ENCODE measurements at places on chromosomes 2 and 18.
A peak's percentile ranks its signal among the peaks of the same experiment; 100 is the strongest.

DNA sequence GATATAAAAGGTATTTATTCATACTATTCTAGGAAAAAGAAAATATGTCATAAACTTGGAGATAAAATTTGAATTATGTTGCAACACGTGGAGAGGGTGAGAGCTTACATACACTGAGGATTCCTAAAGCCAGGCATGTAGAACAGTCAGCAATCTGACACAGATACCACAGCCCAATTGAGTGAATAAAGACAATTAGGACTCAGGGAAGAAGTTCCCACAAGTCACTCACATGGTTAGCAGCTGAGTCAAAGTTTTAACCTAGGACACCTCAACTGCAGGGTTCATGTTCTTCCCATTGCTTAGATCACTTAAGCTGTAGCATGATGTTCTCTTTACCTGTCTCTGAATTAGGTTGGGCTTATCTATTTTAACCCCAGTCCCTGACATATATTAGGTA is 189.5 kb downstream of the CMPK2 start:
- no peak for DNase-seq

DNA sequence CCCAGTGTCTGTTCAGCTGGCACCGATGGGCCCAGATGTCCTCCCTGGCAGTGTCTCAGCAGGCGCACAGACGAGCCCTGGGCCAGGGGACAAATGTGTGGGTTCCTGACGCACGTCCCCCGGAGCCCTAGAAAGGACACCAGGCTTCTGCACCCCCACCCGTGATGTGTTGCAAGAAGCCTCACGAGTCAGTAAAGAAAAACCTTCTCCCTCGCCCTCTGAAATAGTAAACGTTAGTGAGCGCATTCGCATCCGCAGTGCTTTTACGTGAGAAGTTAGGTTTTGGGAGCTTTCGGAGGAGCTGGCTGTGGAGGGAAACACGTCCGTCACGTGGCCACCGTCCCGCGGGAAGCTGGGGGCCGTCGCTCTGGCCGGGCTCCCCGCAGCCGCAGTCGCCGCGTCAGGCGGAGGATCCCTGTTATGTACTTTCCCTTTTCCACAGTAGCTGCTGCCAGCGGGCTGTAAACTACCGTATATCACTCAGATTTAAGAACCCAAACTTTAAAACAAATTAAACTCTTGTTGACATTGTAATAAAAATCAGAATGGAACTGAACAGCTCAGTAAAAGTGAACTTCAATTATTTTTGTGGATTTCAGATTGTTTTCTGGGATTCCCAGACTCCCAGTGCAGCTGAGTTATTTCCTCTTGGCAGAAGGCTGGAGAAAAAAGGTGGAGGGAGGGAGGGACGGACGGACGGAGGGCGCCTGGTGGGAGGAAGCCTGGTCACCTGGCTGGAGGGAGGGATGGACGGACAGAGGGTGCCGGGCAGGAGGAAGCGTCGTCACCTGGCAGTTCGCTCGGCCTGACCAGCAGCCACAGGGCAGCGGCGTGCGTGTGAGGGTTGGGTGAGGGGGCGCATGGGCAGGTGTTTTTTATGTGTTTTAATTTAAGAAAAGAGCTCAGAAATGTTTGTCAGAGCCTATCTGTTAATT is 112.1 kb downstream of the NFATC1 start:
- peak; percentile 94 for DNase-seq

- DNase-seq = no peak
Measured at GRCh38 chr18:76687304-76687962, 134.9 kb upstream of the ZNF236 start.

GRCh38 chr18:49274188-49274714 is 186.2 kb downstream of the DYM start:
- DNase-seq = no peak

DNA sequence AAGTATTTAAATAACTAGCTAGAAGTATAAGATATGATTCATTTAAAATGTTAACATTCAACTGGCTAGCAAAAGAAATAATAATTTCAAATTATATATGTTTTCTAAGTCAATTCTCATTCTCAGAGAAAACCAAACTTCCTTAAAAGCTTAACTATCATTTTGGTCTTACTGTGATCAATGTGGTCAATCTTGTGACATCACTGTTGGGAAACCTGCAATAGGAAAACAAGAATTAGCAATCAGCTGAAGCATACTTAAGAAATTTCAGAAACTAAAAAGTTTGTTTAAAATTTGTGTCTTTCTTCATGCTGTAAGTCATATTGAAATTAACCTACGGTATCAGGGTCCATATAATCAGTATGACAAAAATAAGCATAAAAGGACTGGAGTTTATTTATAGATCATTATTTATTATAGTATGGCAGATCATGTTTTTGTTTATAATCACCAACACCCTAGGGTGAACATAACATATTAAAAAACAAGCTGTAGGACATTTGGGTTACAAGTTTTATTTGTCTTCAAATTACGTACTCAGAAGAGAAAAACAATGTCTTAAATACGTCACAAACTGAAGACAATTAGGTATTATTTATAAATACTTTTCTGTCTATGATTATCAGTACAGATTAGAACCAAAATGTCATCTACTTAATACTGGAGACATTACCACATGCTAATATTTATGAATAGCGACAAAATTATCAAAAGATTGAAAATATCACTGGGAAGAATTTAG is 60.5 kb downstream of the BAZ2B start:
- no peak for DNase-seq

DNA sequence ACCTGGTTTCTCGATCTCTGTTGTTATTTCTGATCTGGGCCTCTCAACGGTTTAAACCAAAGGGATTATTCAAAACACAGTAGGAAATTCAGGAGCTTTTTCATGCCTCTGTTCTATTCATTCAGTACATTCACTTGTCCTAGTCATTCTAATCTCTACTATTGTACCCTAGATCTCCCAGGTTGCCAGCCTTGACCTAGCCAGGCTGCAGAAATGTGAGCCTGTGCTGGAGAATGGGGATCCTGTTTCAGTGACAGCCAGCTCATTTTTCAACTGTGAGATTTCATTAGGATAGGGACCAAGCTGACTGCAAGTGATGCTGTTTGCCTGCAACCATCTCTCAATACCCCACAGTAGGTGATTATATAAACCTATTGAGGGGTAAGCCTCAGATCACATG is 186.2 kb downstream of the CMPK2 start:
- DNase-seq = no peak

DNA sequence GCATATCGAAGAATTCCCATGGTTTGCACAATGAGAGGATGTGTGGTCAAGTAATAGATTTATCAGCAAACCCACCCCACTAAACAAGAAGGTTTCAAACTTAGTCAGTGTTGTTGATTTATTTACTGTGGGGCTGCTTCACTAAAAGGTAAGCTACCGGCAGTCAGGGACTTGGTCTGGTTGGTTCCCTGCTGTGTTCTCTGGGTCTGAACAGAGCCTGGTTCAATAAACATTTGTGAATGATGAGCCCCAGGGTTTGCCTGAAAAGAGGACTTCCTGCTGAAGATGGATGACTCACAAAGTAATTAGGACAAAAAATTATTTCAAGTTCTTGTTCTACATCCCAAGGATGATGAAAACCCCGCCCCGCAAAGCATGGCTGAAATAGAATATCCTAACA is 108.3 kb downstream of the SPP2 start:
- DNase-seq = no peak

GRCh38 chr18:63051928-63052327 is 267.6 kb downstream of the BCL2 start:
- no peak for DNase-seq

DNA sequence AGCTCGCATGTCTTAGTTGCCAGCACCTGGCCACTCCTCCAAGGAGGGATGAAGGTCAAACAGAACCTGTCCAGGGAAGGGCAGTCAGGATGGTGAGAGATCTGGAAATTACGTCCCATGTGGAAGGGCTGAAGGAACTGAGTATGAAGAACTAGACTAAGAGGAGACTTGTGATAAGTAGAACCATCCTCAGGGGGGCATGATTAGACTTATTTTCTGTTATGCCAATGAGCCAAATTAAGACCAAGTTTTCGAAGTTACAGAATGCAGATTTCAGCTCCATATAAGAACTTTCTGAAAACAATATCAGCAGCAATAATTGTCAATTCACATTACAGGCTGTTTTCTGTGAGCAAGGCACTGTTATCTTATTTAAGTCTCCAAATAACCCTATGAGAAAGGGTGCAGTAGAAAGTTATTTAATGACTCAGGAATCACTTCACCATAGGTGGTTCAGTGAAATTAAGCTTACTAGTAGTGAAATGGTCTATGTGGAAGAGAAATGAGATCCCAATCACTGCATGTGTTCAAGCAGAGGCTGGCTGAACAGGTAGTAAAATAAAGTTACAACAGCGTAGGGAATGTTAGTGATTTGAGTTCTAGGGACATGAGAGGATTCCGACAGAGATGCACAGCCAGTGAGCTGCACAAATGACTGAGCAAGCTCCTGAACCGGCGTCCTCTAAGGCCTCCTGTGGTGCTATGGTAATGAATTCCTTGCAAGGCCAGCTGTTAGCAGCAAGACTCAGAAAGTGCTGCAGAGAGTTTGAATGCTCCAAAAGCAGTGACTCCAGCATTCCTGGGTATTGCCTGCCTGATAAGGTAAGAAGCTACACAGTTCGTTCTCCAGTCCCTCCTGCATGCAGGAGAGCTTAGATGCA is 4.5 kb upstream of the DYM start:
- no peak for DNase-seq

DNA sequence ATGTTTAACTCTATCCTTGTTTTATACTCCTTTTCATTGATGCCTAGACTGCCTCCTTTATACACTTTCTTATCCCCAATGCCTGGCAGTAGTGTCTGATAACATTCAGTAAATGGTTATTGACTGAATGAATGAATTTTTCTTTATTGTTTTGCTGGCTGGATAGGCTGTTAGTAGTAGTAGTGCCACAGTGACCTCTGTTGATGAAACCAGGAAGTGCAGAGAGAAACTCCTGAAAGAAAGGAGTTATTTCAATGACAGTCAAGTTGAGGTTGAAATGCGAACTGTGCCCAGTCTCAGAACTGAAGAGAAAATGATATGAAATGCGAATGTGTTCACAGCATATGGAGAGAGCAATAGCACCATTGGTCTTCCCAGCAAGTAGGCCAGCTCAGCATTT is 26.8 kb upstream of the SLC9A2 start:
- no peak for DNase-seq

- peak; percentile 60 for DNase-seq
Measured at GRCh38 chr2:85175369-85176299, 42.4 kb downstream of the TCF7L1 start.

- DNase-seq = no peak
Measured at GRCh38 chr2:110116033-110116710, 550 bp upstream of the MALL start.

- DNase-seq = no peak
Measured at GRCh38 chr18:49025426-49025766, 74.6 kb upstream of the SMAD7 start.

- DNase-seq = peak; percentile 73
Measured at GRCh38 chr2:45874344-45874743, 222.9 kb downstream of the PRKCE start.

DNA sequence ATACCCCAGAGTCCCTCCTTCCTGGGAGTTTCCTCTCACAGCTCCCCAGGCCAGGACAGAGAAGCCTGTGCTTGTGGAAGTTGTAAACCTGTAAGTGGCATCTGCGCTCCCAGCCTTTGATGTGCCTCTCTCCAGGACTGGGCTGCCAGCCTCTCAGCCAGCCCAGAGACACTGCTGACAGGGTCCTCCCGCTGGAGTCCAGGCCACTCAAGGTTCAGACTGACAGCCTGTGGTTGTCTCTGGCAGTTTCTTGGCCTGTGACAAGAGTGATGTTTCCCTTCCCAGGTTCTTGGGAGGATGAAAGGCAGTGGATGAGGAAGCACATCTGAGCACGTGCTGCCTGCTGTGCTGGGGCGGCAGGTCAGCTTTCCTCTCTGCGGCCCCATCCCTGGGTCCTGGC is 3.0 kb downstream of the SLC35F6 start:
- no peak for DNase-seq

- DNase-seq = no peak
Measured at GRCh38 chr2:73984922-73985307, 205 bp downstream of the TET3 start.

- DNase-seq = no peak
Measured at GRCh38 chr2:198756166-198756565, 701.6 kb downstream of the SATB2 start.

DNA sequence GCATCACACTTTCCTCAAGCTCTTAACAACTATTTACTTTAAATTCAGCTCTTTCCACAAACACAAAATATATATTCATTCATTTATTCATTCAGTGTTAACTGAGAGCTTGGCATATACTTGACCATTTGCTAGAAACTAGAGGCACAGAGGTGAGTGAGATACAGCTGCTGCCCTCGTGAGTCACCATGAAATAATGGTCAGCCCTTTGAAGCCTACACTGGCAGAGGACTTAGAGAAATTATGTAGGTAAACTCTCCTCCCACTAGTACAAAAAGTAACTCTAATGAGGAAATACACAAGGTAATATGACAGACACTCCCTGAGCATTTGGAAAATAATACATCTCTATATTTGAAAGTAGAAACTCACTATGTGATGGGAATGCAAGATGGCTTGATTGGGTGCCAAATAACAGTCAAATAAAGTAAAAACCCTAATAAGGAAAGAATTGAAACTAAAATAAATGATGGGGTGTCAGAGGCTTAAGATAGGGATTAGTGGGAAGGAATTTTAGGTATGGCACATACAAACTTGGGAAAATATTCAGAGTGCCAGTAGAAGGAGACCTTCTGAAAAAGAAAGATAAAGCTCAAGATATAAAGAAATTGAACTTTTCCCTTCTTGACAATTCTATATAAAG is 61.1 kb downstream of the ANTXR1 start:
- DNase-seq = no peak

DNA sequence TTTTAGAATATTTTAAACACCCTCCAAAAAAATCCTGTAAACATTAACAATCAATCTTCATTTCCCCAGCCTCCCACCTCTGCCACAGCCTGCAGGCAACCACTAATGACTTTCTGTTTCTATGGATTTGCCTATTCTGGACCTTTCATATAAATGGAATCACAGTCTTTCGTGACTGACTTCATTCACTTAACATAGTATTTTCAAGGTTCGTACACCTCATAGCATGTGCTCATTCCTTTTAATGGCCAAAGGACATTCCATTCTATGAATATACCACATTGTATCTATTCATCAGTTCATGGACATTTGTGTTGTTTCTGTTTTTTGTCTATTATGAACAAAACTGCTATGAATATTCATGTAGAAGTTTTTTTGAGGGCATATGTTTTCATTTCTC is 48.5 kb downstream of the NAT8 start:
- DNase-seq = no peak

DNA sequence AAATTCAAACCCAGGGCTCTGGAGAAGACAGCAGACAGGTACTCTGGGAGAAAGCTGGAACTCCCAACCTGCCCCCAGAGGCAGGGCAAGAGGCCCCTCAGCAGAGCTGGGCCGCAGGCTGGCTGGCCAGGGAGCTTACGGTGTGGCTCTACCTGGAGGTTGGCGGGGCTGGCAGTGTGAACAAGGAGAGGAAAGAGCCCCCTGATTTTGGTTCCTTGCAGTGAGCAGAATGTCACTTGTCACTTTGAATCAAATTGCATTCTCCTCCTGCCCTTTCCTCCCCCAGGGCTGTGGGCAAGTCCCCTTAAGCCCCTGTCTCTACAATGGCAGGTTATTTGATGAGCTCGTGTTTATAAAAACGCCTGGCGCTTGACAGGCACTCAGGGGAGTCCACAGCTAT is 32.6 kb downstream of the MYO7B start:
- DNase-seq = no peak

- DNase-seq = no peak
Measured at GRCh38 chr18:48667276-48668254, 128.7 kb downstream of the CTIF start.

Measured in tibial artery (tissue), 4 donors.